Activated CD4-positive, alpha-beta memory T cell treated with anti-CD3 and anti-CD28 coated beads, Interleukin-2, amount 10 ng/mL, durations not matched to agents 7 days and 5 days (primary cell): ENCODE measurements at places on chromosomes 3 and 15. TPM values are rescaled to one million over a fixed set of nuclear protein-coding genes. Genes with fewer than 3 reads are reported as not detected.
A peak's percentile ranks its signal among the peaks of the same experiment; 100 is the strongest.

The IL17RD gene
- 0.05 TPM for total RNA-seq

The XIRP1 gene
- total RNA-seq: 0.05 TPM

The SKOR1 gene
- 0.25 TPM for total RNA-seq

The AMT gene
- total RNA-seq: 5.2 TPM

The CCDC54 gene
- total RNA-seq: not detected

The PLCH1 gene
- 0.08 TPM for total RNA-seq

The NTRK3 gene
- not detected for total RNA-seq

The CD86 gene
- total RNA-seq: 21.6 TPM

The XPC gene
- 34.8 TPM for total RNA-seq

The MASP1 gene
- not detected for total RNA-seq

The GOLGA8O gene
- total RNA-seq: 5.7 TPM

The SIDT1 gene
- total RNA-seq: 25.5 TPM

The LYZL4 gene
- total RNA-seq: not detected

The SLC2A2 gene
- total RNA-seq: not detected

The KBTBD12 gene
- total RNA-seq: not detected

The CHL1 gene
- not detected for total RNA-seq

DNA sequence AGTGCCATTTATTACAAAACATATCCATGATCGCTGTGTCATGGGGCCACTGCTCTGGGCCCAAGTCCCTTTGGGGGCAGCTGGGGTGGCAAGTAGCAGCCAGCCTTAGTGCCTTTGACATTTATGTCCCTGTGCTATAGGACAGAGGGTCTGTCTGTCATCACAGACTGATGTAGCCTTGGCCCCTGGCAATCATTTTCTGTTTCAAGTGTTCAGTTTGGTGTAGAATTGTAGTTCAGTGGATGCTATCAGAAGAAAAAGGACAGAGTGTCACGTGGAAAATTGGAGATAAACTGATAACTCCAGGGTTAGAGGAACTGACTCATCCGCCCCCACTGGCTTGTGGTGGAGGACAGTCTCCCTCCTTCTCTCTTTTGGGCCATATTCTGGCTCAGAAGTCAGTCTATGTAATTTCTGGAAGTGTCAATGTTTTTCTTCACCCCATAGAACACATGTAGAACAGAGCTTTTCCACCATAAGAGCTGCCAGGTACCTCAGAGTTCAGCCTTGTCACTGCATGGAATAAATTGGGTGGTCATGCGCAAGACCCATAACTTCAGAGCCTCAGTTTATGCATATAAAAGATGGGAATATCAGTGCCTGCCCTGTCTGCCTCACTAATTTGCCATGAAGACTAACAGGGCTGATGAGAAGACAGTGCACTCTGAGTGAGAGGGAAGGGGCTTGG, 4.5 kb upstream of the MRPS22 start:
- DNase-seq: peak; percentile 26

DNA sequence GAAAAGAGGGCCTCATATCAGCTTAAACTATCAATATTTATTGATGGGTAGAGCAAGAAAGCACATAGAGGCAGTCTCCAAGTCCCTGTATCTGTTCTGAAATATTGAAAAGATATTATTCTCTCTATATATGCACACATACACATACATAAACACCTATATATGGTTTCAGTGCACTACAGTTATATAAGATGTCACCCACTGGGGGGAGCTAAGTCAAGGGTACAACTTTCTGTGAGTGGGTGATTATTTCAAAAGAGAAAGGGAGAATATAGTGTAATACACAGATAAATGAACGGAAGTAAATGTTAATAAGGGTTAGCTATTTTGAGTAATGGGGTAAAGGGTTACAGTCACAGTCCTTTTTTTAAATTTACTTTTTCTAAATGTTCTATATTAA, 8.8 kb downstream of the SNTN start:
- no peak for DNase-seq

DNA sequence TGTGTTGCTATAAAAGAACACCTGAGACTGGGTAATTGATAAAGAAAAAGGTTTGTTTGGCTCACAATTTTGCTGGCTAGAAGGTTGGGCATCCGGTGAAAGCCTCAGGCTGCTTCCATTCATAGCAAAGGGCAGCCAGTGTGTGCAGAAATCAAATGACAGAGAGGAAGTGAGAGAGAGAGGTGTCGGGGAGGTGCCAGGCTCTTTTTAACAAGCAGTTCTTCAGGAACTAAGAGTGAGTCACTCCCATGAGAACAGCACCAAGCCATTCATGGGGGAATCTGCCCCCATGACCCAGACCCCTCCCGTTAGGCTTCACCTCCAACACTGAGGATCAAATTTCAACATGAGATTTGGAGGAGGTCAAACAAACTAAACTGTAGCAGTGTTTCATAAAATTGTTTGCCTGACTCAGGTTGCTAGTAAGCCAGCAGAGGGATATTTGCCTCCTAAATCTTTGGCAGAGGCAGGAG, 4.5 kb upstream of the PARP15 start:
- DNase-seq: peak; percentile 58

GRCh38 chr3:100781301-100781700, 72.0 kb downstream of the TFG start:
- DNase-seq: no peak

- peak; percentile 28 for DNase-seq
Measured at GRCh38 chr3:11195721-11196332, 41.5 kb downstream of the HRH1 start.

- no peak for DNase-seq
Measured at GRCh38 chr3:128813097-128813496, 66.3 kb upstream of the ACAD9 start.

GRCh38 chr15:64635499-64636495, 139.6 kb downstream of the RBPMS2 start:
- DNase-seq: no peak

GRCh38 chr3:197226179-197226578, 72.2 kb downstream of the DLG1 start:
- DNase-seq: no peak

DNA sequence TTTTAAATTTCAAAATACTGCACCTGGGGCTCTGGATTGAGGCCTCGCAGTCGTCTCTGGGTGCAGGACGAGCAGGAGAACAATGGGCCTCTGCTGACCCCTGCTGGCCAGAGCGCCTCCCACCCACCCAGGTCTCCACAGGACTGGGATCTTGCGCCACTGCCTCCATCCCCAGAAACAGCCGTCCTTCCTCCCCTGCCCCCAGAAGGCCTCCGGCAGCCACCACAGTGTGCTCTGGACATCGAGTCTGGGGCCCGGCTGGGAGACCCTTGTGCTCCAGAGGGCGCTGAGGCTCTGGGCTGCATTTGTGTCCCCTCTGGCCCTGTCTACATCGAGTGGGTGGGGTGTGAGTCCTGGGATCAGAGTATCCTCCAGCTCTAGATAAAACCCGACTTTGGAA, 6.7 kb upstream of the ACSBG1 start:
- peak; percentile 85 for DNase-seq

DNA sequence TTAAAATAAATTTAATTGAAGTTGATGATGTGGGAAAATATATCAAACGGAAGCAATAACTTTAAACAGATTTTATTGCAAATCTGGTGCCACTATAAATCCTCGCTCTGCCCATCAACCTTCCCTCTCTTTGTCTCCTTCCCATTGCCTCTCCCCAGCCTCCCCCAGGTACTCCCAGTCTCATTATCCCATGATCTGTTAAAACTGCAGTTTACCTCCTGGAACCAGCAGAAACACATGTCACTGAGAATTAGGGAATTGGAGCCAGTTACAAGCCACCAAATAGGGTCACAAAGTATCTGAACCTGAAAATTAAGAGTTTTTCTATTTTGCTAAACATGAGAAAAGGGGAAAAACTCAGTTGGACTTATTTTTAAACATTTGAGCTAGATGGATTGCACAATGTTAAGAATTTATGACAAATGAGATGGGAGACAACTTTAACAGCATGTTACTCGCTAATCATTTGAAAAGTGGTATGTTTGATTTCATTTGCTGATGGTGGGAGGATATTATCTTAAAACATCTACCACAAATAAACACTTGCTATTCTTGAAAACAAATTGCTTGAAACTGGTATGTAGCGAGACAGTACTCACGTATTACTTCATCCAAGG, 2.4 kb downstream of the PLCH1 start:
- no peak for DNase-seq

DNA sequence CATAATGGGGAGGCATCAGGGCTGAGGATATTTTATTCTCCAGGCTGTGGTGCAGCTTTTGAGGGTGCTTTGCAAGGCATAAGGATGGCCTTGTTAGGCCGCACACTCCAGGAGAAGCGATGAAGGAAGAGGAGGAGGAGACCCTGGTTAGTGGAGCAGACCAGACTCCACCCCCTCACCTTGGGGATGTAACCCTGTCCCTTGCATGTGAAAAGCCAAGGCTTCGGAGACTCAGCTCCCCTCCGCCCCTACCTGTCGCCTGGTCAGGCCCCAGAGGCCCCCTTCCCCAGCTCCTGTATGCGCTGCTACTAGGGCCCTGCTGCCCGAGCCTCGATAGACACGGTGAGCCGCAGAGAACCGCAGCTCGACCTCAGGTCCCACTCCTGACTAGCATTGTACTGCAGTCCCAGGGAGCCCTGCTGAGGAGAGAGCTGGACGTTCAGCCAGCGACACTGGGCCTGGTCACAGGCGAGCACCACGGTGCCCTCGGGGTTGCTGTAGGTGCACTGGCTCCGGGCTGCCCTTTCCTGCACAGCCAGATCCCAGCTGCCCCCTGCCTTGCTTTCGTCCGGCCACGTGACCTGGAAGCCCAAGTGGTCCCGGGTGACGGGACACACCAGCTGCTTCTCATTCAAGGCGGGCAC, 10.2 kb downstream of the CPN2 start:
- DNase-seq: no peak

DNA sequence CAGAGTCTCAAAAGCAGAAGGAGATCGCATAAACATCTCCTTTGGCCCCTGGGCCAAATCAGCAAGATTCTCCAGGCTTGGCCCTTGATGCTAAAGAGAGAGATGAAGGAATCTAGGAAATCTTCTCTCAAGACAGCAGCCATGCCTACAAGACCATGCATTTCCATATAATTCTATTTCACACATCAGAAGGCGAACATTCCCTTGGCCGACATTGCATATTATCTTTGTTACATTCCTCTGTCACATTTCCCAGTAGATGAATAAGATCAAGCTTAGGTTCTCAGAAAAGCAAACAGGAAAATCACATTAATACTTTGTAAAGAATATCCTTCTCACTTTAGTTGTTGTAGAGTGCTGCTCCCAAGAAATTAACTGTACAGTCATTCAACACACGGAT, 21.3 kb downstream of the GASK1A start:
- DNase-seq: no peak

DNA sequence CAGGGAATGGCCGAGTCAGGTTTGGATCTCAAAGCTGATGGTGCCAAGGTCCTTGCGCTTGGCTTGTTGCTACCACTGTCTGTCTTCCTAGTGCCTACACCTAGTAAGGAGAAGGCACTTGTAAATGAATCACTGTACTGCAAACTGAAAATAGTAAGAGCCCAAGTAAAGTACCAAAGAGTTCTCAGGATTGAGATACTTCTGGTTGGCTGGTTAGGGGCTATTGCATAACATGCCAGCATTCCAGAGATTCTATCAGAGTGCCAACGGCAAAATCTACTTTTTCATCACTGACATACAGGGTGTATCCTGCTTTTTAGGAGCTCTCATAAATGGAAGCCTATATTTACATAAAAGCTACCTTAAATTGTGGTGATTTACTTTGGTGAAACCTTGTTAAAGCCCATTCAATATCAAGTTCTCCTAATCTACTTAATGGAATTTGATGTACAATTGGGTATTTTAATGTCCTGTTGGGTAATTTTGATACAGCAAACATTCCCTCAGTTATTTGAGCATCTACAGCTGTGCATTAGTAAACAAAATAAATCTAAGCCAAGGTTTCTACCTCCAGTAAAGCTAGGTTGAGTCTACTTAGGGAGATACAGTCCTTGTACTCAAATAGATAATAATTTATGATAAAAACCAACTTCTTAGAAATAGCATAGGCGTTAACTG, 30.7 kb upstream of the CHD2 start:
- no peak for DNase-seq

DNA sequence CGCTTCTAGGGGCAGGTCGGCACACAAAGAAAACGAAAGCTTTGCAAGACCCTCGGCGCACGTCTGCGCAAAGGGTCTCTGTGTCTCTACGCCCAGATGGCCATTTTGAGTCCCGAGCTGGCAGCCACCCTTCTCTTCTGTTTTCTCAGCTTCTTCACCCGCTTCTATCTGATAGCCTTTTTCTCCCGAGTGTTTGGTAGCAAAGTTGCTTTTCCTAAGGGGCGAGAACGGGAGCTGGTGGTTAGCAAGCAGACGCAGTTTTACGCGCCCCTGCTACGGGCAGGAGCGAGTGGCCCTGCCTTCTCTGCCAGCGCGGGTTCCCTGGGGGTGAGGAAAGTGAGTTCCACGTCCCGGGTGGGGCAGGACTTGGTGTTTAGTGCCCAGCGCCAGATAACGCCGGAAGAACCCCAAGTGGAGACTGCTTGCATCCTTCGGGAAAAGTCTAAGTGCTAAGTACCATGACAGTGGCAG, 2.9 kb upstream of the MKRN2 start:
- DNase-seq: no peak

GRCh38 chr3:139718415-139718814, 40.6 kb upstream of the NMNAT3 start:
- DNase-seq: no peak

- no peak for DNase-seq
Measured at GRCh38 chr3:173644086-173645082, 246.8 kb downstream of the NLGN1 start.

DNA sequence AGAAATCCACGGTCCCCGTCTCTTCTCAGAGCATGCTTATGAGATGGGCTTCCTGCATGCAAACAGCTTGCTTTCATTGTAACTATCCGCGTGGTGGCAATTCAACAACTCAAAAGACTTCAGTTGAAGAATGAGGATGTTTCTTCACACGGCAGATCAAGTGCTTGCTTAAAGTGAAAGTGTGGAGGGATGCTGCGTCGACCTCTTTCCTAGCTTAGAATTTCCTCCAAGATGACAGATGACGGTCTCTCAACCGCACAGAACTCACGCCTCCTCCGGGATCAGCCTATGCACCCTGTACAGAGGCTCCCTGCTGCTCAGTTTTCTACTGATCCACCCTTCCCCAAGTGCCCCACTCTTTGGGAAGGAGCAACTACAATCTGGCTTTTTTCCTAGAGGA, 47.8 kb downstream of the PCSK6 start:
- DNase-seq: no peak

GRCh38 chr3:195546130-195546560, 3.0 kb upstream of the PPP1R2 start:
- no peak for DNase-seq

DNA sequence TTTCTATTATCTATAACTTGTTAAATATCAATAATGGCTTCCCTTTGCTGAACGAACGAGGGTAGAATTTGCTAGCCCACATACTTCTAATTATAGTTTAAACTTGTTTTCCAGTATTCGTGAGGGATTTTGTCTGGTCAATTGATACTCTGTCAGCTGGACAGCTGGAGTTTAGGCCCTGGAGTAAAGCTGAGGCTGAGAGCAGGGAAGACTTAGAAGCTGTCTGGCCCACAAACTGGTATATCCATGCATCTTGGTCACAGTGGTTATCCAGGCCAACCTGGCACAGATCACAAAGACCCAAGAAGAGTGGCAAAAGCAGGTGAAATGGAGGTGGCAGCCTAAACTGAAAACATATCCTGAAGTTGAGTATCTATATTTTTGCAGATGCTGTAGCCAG, 19.3 kb downstream of the ARHGAP31 start:
- DNase-seq: no peak
